Thymus (tissue), 14 donors: ENCODE measurements at places on chromosomes 7 and 10. TPM values are rescaled to one million over a fixed set of nuclear protein-coding genes. Genes with fewer than 3 reads are reported as not detected.

GRCh38 chr10:28365840-28366239, 63.0 kb upstream of the MPP7 start:
- no peak for DNase-seq
- no peaks in the 10 kb centered on the region for H3K27me3 ChIP-seq
- H3K36me3 ChIP-seq: no peaks in the 10 kb centered on the region
- H3K4me1 ChIP-seq: peaks cover 24% of the 10 kb centered on the region
- no peak overlapping the region for H3K27ac ChIP-seq
- H3K4me3 ChIP-seq: no peak overlapping the region

Gene KCNMA1
- total RNA-seq: 1.9 TPM

DNA sequence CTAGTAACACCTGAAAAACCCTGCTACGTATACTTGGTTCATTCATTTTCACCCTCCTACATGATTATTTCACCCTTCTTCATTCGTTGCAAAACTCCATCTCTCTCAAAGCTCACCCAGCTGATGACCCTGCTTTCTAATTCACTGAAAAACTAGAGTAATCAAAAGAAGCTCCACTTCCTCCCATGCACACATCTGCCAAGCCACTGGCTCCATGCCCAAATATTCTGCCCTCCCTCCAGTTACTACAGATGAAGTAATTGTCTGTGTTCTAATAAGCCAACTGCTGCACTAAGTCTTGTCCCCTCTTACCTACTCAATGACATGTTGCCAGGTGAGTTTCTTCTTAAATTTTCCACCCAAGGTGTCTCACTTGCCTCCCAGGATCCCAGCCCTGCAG, 96.9 kb upstream of the CCDC71L start:
- no peaks in the 10 kb centered on the region for H3K27me3 ChIP-seq
- no peak overlapping the region for H3K27ac ChIP-seq
- H3K4me1 ChIP-seq: peaks cover 2% of the 10 kb centered on the region
- H3K36me3 ChIP-seq: no peaks in the 10 kb centered on the region

GRCh38 chr10:121854809-121855445, 72.9 kb downstream of the ATE1 start:
- DNase-seq: no peak
- peaks cover under 1% of the 10 kb centered on the region for H3K36me3 ChIP-seq
- H3K27me3 ChIP-seq: no peaks in the 10 kb centered on the region
- H3K4me1 ChIP-seq: peaks cover 5% of the 10 kb centered on the region
